Caki2 (cell line): ENCODE measurements at places on chromosomes 7 and 10. TPM values are rescaled to one million over a fixed set of nuclear protein-coding genes. Genes with fewer than 3 reads are reported as not detected.

DNA sequence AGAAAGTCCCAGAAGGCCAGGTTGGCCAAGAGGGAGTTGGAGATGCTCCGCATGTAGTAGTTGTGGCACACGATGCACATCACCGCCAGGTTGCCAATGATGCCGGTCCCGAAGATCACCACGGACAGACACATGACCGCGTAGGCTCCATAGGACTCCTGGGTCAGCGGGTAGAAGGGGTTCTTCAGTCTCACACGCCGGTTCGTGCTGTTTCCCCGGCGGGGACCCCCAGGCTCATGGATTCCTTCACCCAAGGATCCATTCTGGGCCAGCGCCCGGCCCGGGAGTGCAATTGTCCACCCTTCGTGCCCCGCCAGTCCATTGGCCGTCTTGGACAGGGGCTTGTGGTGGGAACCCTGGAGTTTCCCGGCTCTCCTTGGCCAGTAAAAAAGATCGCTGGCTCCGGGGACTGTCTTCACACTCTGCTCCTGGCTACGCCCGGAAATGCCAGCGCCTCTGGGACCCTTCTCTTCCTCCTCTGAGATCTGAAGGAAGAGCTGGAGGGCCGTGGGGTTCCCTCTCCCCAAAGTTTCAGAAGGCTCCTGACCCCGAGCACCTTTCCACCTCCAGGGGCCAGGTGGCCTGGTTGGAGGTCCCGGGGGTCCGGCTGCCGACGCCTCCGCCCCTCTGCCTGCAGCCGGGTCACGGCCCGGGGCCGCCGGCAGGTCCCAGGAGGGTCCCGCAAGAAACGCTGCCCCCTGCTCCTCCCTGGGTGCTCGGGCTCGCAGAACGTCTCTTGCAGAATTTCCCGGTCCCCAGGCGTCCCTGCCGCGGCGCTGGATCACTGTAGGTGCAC is 1.3 kb downstream of the GPR37 start:
- no peak for DNase-seq

- DNase-seq: peak; percentile 81
Observed at GRCh38 chr10:104117839-104118323, 4.1 kb upstream of the SFR1 start.

DNA sequence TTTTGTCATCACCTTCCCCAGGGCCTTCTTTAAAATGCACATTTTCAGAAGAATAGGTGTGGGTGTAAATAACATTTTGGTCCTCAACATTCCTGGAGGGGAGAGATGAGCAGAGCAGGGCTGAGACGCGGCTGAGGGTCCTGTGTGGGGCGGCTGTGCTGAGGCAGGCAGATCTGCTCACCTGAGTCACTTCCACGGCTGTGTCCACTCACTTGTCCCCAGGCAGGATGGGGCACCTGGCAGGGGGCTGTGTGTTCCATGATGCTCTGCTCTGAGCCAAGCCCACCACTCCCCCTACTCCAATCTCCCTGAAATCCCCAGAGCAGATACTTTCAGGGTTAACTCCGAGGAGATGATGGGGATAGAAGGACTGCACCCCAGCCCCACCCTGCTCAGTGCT is 93.8 kb downstream of the GLRX3 start:
- no peak for DNase-seq

DNA sequence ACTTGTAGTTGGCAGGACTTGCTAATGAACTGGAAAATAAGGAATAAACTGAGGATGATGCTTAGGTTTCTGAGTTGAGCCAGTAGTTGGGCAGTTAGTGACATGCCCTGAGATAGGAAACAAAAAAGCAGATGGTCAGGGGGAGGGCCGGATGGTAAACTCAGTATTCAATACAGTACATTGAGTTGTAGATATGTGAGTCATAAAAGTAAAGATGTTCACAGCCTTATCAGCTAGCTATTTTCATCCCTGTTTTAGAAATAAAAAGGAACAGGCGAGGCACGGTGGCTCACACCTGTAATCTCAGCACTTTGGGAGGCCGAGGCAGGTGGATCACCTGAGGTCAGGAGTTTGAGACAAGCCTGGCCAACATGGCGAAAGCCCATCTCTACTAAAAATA is 22.2 kb upstream of the NRBF2 start:
- no peak for DNase-seq

GRCh38 chr7:47884675-47885074 is 63.6 kb downstream of the PKD1L1 start:
- no peak for DNase-seq

DNA sequence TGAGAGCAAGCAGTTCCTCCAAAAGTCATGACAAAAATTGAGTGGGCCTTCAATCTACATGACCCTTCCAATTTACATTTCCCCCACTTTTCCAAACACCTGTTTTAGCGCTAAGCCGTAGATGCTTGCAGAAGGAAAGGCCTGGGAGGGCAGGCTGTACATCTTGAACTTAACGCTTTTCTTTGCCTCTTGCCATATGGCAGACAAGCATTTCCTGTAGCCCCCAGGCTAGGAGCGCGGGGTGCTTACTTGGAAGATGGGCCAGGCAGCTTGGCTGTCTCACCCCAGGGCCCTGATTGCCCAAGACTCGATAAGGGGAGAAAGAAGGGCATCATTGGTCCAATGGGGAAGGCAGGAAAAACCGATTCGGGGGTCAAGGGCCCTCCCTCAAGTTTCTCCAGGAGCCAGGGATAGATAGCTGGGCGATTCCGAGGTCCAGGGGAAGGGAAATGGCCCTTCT is 1.8 kb downstream of the HOXA10 start:
- DNase-seq: peak; percentile 62

- DNase-seq: peak; percentile 73
Observed at GRCh38 chr10:51832652-51833383, 133.4 kb upstream of the CSTF2T start.

DNA sequence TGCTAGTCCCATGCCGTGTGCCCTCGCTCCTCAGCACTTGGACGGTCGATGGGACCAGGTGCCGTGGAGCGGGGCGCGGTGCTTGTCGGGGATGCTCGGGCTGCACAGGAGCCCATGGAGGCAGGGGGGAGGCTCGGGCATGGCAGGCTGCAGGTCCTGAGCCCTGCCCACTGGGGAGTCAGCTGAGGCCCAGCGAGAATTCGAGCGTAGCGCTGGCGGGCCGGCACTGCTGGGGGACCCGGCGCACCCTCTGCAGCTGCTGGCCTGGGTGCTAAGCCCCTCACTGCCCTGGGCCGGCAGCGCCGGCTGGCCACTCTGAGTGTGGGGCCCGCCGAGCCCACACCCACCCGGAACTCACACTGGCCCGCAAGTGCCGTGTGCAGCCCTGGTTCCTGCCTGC is 44.7 kb downstream of the ST7 start:
- no peak for DNase-seq

DNA sequence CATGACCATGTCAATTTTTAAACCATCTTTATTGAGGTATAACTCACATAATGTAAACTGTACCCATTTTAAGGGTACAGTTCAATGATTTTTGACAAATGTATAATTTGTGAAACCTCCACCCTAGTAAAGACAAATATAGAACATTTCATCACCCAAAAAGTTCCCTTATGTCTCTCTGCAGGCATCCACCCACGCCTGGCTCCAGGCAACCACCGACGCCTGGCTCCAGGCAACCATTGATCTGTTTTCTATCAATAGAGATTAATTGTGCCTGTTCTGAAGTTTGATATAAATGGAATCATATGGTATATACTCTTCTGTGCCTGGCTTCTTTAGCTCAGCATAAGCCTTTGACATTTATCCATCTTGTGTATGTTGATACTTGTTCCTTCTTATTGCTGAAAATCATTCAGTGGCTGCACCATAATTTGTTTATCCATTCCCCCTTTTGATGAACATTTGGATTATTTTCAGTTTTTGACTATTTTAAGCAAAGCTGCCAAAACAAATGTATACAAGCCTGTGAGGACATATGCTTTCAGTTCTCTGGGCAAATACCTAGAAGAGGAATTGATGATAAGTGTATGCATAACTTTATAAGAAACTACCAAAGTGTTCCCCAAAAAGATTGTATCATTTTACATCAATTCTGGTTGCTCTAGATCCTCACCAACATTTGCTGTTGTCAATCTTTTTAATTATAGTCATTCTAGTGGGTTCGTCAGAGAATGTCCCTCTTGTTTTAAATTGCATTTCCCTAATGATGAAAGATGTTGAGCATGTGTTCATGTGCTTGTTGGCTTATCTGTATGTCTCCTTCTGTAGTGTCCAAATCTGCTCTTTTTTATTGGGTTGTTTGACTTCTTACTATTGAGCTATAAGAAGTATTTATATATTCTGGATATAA is 55.7 kb upstream of the HECTD2 start:
- DNase-seq: no peak

- no peak for DNase-seq
Observed at GRCh38 chr10:61024856-61025201, 80.8 kb upstream of the RHOBTB1 start.

Gene HEPACAM2
- not detected in 2 replicates for total RNA-seq

Gene PCGF5
- 36.7 and 36.8 TPM in 2 replicates for total RNA-seq

Gene OGDHL
- total RNA-seq: 4.1 and 13.9 TPM in 2 replicates

Gene DEPP1
- 0.43 and 2.8 TPM in 2 replicates for total RNA-seq

Gene VPS41
- total RNA-seq: 19.1 and 30.3 TPM in 2 replicates

Gene MNX1
- 14.5 and 19.5 TPM in 2 replicates for total RNA-seq

Gene FAM131B
- total RNA-seq: 0.03 TPM in 1 of 2 replicates, not detected in the other

Gene NEUROG3
- not detected in 2 replicates for total RNA-seq
